ENCODE measurements at places on chromosomes 11 and 22. TPM values are rescaled to one million over a fixed set of nuclear protein-coding genes. Genes with fewer than 3 reads are reported as not detected.

The SLC22A6 gene
- total RNA-seq, result not detected

The KCNQ1 gene
- 9.6 TPM for total RNA-seq

The C11orf97 gene
- total RNA-seq, result not detected

DNA sequence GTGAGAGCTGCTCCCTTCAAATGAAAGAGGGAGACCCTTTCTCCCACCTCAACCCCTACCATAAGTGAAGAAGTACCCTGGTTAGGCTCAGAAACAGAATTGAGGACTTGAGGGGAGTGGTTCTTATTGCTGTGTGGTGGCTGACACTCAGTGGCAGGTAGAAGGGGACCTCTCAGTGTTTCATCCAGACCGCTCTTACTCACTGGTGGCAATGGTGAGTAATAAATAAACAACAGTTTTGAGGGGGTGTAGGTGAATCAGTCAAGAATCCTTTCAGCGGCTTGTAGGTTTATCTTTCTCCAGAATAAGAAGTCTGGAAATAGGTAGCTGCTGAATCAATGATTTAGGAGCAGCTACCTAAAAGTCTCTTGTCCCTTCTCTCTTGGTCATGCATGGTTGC is 403.4 kb upstream of the B3GAT1 start:
- no peaks in the 10 kb centered on the region for H3K4me1 ChIP-seq
- DNase-seq, result no peak
- no peak overlapping the region for H3K4me3 ChIP-seq
- H3K27me3 ChIP-seq, result peaks cover 23% of the 10 kb centered on the region

Data from activated naive CD8-positive, alpha-beta T cell treated with anti-CD3 and anti-CD28 coated beads for 36 hours (primary cell).